Left cardiac atrium (tissue), 4 donors: ENCODE measurements at places on chromosomes 16 and 17. TPM values are rescaled to one million over a fixed set of nuclear protein-coding genes. Genes with fewer than 3 reads are reported as not detected.

CMTM2 gene
- 0.62 TPM for total RNA-seq

ZNF624 gene
- 1.3 TPM for total RNA-seq

RNF112 gene
- total RNA-seq = 2.5 TPM

DNA sequence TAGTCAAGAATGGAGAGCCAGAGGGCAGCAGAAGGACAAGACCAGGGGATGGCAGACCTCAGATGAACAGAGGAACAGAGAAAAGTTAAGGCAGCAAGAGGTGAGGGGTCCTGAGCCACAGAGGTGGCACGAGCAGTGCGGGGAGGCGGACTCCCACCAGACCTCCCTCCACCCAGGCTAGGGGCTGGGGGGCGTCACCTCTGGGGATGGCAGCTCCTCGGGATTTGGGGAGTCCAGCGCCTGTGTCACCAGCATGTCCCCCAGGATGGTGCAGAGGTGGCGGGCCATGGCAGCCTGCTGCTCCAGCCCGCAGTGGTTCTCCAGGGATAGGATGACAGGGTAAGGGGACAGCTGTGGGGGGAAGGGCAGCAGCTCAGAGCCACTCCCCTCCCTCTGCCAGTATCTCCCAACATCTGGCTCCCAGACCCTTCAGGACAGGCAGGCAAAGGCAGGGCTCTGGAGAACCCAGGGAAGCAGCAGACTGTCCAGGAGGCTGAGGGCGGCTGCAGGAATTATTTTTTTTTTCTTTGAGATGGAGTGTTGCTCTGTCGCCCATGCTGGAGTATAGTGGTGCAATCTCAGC is 15.8 kb downstream of the PLCD3 start:
- no peak for DNase-seq

GRCh38 chr17:52505601-52506000 is 347.1 kb upstream of the CA10 start:
- no peak for DNase-seq

GRCh38 chr16:89601906-89602272 is 11.6 kb upstream of the DPEP1 start:
- no peak for DNase-seq

DNA sequence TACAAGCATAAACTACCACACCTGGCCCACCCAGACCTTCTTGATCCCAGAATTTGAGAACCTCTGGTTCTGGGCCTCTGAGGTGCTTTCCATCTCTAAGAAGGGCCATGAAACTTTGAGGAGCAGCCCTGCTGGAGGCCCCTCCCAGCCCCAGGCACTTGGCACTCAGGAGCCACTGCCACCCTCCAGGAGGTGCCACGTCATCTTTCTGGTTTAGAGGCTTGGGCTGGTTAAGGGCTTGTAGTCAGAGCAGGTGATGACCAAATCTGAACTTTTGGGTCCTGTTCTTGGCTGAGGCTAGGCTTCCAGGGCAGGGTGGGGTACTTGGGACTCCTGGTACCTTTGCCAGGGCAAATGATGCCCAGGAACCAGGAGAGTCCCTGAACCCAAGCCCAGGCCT is 13.8 kb upstream of the DLX4 start:
- no peak for DNase-seq

DNA sequence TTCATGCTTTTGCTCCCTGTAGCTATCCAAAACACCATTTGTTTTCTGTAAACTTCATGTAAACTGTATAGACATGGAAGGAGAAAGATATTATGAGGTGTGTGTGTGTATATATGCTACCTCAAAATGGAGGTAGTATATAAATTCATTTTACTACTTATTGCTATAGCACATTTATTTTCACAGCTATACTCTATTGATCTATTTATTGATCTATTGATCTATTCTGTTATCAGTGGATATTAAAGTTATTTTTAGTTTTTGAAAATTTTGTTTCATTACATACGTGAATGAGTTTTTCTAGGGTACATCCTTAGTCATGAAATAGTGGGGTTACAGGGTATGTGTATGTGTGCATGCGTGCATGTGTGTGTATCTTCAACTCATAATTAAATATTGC is 15.5 kb downstream of the ZNRF1 start:
- DNase-seq = no peak

CCL3 gene
- 1.1 TPM for total RNA-seq

DNA sequence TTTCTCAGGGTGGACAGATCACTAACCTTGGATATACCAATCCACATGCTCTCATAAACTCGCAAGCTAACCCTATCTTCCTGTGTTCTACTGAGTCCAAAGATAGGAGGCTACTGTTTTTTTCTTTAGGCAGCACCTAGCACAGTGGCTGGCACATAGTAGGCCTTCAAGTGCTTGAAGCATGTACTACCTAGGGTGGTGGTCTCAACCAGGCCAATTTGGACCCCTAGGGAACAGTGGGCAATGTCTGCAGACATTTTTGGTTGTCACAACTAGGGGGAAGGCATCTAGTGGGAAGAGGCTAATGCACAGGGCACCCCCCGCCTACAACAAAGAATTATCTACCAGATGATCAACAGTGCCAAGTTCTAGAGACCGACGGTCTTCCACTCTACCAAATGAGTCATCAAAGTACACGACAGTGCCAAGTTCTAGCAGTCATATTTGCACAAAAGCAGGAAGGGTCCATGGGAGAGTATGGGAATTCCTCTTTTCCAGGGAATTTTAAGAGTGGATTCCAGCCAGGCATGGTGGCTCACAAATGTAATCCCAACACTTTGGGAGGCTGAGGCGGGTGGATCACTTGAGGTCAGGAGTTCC is 390.3 kb downstream of the SLC39A11 start:
- no peak for DNase-seq
